ENCODE measurements at places on chromosomes 12 and 14. TPM values are rescaled to one million over a fixed set of nuclear protein-coding genes. Genes with fewer than 3 reads are reported as not detected.

BTG1 gene
- 79.8 TPM for total RNA-seq

GPRC5D gene
- not detected for total RNA-seq

NOS1 gene
- 0.40 TPM for total RNA-seq

OR6C2 gene
- not detected for total RNA-seq

SLC35F4 gene
- total RNA-seq, result not detected
